Esophagus squamous epithelium (tissue), 5 donors: ENCODE measurements at places on chromosomes 12 and 14.

GRCh38 chr12:64679487-64680001, 69.2 kb downstream of the RASSF3 start:
- DNase-seq = peak; percentile 26

DNA sequence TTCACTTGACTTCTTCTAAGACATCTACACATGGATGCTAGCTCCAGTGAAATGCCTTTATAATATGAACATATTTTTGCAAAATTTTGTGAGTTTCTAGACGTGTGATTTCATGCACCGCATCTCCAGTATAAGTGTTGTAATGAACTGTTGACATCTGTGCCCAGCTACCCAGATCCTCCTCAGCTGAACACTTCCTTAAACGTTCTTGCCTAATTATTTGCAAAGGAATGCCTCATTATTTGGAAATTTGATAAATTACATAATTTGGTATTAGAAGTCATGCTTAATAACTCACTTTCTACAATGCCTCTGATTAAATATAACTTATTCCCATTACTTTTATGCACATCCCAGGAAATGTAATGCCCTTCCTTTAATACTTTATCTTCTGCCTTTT, 14.0 kb downstream of the OR11G2 start:
- no peak for DNase-seq

DNA sequence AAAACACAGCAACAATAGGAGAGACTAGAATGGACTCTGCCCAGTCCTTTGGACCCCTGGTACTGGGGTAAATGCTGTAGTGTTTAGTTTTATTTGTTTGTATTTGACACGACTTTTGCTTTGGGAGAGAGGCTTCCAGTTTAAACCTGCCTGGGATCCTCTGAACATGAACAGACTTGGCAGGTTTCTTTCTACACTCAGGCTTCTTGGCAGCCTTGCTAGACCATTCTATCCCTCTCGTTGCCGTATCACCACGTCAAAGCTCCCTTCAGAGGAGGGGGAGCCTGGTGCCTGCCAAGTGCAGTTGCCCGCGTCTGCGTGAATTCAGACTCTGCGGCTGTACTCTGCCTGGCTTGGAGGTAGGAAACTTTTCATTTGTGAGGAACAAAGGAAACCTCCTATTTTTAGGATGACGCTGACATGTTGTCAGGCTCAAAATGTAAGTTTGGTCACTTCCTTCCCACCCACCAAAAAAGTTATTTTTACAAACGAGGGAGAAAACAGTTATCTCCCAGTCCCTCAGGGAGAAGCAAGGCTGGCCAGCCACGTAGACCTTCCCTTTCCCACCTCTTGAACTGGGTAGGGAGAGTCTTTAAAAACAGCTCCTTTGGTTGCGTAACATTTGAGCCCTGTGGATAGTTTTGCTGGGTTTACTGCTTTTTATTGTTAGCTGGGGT, 25.9 kb downstream of the CD9 start:
- no peak for DNase-seq

DNA sequence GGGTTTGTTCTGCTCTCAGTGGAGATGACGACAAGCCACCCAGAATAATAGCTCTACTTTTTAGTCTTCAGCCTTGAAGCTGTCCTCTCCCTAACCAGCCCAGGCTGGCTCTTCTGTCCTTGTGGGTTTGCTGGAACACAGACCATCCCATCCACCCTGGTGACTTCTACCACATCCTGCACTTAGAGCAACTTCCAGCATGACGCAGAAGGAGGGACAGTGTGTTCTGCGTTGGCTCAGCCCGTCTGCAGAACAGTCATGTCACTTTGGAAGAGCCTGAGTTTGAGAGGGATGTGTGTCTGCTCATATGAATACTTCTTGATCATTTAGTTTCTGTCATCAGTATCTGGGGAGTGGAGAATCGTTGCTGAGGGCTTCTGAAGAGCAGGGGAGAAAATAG, 198.0 kb downstream of the CACNA1C start:
- no peak for DNase-seq

DNA sequence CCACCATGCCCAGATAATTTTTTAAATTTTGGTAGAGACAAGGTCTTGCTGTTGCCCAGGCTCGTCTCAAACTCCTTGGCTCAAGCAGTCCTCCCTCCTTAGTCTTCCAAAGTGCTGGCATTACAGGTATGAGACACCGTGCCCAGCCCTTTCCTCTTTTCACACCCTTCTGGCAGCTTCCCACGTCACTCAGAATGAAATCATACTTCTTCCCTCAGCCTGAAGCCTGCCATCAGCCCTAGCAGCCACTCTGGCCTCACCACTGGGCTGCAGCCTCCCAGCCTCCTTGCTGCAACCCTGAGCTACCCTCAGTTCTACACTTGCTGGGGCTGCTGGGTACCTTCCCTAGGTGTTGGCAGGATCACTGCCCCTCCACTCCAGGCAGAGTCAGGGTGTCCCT, 18.2 kb downstream of the ANKRD9 start:
- DNase-seq = no peak

DNA sequence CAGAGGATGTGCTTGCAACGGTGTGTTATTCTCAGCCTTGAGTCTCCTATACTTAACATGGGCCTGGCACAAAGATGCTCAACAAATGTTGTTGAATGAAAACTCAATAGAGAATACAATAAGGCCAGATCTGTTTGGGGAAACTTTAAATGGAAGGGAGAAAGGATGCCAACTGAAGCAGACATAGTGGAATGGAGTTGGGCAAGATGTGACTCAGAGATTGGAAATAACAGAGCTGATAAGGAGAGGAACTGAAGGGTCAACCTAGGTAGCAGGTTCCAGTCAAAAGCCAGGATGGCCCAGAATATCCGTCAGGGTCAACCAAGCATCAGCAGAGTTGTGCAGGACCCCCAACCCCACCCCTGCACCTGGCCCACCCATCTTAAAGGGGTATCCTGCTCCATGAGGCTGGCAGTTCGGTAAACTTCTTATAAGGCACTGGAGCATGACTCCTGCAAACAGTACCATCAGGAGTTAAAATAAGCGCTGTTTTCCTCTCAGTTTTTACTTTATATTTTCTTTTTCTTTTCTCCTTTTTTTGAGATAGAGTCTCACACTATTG, 1.1 kb upstream of the BCDIN3D start:
- no peak for DNase-seq
